ENCODE measurements at places on chromosomes 7 and 10.
A peak's percentile ranks its signal among the peaks of the same experiment; 100 is the strongest.

DNA sequence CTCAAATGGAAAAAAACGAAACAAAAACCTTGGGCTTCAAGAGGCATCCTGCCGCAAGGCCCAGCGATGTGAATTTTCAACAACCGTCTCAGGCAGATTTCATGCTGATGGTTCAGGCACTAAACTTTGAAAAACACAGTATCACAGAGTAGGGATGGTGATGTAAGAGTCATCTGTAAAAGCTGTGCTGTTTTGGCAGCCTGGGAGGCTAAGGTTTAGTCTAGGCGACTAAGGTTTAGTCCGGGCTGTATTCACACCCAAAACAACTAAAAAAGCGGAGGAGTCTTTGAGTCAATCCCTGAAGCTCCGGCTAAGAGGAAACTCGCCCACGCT, 420 bp upstream of the MINPP1 start:
- no peak for DNase-seq

DNA sequence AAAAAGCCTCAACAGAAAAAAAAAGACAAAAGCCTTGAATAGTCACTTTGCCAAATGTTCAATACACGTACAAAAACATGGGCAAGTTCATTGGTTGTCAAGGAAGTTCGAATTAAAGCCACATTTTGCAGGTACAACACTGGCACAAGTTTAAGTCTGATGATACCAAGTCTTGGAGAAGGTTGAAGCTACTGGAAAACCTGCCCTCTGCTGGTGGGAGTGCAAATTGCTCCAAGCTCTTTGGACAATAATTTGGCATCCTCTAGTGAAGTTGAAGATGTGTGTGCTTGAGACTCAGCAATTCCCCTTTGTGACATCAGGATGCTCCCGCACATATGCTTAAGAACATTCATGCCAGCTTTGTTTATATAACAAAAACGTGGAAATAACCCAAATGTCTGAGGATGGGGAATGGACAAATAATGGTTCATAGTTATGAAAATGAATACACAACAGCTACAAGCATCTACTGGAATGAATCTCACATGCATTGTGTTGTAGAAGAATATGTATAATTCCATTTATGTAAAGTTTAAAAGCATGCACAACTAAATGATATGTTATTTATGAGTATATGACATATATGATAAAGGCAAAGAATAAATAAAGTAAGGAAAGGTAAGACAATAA, 120.0 kb upstream of the PLPP4 start:
- peak; percentile 16 for DNase-seq

DNA sequence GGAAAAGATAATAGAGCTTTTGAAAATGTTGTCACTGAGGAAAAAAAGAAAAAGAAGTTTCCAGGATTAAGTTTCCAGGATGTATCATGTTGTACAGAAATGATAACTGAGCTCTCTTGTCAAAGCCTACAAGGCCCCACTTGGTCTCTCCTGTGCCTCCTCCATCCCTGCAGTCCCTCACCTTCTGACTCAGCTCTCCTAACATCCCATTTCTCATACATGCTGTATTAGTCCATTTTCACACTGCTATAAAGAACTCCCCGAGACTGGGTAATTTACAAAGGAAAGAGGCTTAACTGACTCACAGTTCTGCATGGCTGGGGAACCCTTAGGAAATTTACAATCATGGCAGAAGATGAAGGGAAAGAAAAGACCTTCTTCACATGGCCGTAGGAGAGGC, 3.8 kb upstream of the DGKI start:
- DNase-seq: no peak

DNA sequence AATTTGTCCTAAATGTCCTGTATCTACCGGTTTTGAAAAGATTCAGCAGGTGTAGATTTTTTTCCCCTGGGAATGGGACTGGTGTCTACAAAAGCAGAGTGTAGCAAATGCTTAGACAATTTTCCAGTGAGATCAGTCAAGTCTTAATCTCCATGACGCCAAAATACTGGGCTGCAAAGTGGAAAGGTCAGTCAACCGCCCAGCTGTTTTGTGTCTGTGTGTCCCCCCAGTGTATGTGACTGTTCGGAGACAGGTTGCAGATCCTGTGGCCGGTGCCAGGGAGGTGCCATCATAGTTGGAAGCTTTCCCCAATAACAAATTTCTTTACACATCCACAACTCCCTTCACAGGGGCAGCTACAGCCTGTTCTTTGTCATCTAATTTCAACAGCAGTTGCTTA, 263.8 kb downstream of the ARHGAP12 start:
- no peak for DNase-seq

GRCh38 chr10:84548869-84549268, 220.5 kb downstream of the CCSER2 start:
- DNase-seq: no peak

DNA sequence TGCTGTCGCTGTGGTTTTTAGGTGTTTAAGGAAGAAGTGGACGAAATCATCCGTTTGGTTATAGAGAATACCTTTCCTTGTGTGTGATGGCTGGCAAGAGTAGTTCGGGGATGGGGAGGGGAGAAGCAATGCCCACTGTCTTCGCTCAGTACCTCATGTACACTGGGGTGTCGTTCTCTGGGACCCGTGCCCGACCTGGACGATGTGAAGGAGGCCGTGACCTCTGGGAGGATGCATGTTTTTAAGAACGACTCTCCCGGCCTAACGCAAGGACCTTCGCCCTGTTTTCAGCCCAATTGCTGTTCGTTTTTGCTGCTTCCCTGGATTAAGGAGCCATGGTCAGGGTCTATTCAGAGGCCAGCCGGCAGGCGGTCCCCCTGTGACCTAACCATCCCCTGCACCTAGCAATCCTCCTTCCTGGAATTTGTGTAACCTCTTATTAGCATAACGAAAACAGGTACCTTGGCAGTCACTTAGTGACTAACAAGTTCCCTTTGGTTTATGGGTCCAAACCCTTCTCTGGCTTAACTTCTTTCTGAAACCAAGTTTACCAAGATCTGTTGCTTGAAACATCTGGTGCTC, 1.3 kb downstream of the NFE2L3 start:
- no peak for DNase-seq

DNA sequence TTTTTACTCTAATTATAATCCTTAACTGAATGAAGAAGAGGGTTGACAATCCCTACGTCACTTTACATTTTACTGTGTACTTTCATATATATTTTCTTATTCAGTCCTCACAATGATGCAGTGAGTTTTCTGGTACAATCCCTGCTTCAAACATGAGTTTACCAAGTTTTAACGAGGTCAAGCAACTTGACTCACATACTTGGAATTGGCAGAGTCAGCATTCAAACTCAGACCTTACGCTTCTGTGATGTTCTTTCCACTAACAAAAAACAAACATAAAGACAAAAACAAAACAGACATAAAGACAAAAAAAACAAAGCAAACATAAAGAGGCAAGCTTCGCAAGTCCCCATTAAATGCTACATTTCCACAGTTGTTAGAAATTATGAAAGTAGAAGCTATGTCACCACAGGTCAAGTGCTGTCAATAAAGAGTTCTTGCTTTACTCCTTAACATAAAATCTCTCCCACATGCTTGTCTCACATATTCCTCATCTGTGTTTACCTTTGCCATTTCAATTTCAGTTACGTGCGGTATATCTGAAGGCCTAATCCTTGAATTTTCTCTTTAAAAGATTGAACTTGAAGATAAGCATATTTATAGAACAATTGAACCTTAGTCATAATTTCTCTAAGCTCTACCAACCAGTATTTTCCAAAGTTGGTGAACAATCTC, 217.3 kb downstream of the CELF2 start:
- no peak for DNase-seq

DNA sequence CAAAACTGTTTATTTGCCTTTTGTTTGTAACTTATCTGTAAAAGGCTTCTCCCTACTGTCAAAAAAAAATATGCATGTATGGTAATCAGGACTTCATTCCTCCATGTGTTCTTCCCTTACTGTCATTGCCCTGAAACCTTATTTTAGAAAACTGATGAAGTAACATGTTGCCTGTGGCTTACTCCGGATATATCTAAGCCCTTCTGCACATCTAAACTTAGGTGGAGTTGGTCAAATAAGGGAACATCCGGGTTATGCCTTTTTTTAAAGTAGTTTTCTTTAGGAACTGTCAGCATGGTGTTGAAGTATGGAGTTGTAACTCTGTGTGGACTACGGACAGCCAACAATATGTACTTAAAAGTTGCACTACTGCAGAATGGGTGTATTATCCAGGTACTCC, 6.2 kb downstream of the SAR1A start:
- no peak for DNase-seq

- no peak for DNase-seq
These were observed 68.5 kb downstream of the MICU1 start for GRCh38 chr10:72557362-72557761.

GRCh38 chr7:121195874-121196273, 132.9 kb upstream of the WNT16 start:
- no peak for DNase-seq

DNA sequence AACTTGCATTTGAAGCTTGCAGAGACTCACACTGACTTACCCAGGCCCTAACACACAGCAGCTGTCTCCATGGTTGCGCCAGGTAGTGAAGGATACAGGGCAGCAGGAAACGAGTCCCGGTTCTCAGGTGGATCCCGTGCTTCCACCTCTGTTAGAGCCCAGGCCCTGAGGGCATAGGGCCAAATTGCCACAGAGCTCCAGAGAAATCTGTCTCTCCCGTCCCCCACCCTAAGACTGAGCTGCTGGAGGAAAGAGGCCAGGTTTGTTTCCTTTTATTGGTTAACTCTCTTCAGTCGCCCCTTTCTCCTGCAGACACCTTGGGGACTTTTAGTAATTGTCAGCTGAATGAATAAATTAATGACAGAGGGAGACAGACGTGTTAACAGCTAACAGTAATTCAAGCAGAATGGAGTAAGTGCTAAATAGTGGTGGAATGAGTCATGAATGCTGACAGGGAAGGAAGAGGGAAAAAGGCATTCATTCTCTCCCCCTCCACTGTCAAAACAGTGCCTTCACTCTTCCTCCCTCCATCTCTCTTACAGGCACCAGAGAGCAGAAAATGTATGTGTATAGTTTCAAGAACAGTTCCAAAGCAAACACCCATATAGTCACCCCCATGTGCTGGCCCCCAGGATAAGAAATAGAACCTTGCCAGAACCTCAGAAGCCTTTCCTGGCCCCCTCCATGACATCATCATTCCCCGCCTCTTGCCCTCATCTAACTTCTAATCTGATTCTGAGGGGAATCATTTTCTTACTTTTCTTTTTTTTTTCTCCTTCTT, 16.8 kb upstream of the DLG5 start:
- peak; percentile 19 for DNase-seq

DNA sequence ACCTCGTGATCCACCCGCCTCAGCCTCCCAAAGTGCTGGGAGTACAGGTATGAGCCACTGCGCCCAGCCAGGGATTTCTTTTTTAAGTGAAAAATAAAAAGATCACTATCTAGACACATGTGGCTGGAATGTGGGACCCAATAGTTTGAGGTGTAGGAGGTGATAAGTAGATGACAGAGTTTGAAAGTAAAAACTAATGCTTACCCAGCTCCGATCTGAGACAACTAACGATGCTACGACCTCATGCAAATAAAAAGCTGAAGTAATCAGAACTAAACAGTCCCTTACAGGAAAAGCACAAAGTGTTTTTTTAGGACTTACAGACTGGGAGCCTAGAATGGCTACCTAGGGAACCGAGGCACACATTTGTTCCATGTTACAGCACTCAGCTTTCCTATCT, 23.0 kb downstream of the PCGF6 start:
- DNase-seq: no peak

DNA sequence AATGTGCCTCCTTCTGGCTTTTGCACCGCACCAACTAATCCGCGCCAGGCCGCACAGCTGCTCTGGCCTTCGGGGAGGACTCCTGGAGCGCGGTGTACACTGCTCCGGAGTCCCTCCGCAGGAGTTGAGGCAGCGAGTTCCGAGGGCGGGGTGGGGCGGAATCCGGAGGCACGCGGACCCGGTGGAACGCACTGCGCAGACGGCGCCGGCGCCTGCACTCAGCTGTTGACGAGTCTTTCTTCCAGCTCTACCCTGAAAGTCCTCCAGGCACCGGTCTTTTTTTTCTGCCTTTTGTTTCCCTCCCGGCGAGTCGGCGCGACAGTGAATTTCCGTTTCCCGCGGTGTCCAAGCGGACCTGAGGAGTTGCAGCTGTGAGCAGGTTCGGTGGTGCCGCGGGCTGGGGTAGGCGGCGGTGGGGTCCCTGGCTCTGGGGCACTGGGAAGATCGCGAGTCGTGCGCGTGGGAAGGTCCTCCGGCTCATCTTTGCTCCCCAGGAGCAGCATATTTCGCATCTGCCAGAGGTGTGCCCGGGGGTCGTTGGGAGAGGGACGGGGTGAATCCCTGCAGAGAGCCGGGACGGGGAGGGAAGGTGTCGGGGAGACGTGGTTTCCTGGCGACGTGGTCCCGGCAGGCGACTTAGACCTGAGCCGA, 44.1 kb downstream of the SFTPD start:
- DNase-seq: peak; percentile 12

DNA sequence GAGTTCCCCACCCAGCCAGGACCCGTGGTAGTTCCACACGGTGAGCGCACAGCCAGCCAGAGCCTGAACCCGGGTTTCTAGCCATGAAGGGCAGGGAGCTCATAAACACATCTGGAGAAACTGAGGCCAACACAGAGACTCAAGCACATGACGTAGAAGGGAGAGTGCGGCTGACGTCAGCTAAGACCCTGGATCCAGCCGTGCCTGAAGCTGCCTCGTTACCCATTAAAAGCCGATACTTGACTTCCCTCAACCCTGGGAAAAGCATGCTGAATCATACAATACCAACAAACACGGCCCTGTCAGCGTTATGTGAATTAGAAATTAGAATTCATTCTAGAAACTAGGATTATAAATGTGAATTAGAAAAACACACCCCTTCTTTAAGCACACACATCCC, 65.2 kb upstream of the PDGFA start:
- no peak for DNase-seq

DNA sequence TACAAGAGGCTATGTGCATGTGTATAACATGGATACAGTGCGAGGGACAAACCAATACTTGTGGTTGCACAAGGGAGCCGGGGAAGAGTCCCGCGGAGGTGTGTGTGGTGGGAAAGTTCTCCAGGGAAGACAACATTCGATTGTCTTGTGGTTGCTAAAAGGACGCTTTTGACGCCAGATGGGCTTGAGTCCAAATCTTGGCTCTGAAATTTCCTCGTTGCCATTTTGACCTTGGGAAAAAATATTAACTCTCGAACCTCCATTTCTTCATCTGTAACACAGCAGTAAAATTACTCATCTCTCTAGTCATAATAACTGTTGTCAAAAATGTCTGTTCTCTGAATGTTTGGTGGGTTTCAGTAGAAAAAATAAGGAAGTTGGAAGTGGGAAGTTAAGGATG, 16.5 kb downstream of the PLXDC2 start:
- DNase-seq: no peak

GRCh38 chr7:137981175-137981574, 20.7 kb downstream of the CREB3L2 start:
- no peak for DNase-seq

DNA sequence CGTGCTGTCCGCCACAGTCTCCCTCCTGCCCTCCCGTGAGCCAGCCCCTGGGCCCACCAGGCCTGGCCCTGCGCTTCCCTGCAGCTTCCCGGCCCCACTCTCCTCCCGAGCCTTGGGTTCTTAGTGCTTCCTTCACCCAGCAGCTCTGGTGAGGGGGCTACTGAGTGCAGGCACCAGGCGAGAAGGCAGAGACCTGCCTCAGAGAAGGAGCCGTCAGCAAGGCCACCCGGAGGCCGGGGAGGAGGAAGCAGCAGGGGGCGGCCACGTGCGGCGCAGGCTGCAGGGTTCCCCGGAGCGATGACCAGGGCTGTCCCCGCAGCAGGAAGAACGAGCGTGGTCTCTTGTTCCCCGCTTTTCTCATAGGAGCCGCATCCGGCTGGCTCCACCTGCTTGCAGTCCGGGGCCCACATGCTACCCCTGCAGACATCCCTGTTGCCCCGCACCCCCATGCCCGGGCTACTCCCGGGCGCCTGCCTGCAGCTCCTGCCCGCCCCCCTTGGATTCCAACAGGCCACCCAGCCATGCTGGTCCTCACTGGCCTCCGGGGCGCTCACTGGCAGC, 20.5 kb downstream of the YKT6 start:
- no peak for DNase-seq

Data from NCI-H1694 (cell line).